ENCODE measurements at places on chromosomes 6 and 20.

DNA sequence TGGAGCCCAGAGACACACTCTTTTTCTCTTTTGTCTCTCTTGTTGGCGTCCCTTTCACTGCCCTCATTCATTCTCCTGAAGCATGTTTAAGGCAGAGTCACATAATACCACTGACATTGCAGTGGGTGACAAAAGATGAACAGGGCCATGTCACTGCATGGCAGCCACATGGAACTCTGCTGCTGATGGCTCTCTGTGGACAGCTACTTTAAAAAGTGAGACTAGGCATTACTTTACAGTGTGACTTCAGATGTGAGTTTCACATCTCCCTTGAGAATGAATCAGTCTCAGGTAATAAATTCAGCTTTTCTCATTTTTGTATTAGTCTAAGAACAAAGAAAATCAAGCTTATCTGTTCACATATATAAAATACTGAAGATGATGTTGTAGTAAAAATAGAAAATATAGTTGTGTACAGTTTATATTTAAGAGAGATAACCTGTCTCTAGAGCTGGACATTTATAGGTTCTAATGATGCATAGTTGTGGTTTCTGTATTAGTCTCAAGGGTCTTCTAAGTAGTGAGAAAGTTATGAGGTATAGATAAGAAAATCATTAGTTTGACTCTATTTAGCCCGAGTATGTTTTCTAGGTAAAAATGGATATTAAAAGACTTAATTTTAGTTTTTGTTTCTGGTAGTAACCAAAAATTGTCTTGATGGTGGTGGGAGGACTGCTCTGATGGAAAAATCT, 6.1 kb downstream of the MRS2 start:
- DNase-seq, result no peak

DNA sequence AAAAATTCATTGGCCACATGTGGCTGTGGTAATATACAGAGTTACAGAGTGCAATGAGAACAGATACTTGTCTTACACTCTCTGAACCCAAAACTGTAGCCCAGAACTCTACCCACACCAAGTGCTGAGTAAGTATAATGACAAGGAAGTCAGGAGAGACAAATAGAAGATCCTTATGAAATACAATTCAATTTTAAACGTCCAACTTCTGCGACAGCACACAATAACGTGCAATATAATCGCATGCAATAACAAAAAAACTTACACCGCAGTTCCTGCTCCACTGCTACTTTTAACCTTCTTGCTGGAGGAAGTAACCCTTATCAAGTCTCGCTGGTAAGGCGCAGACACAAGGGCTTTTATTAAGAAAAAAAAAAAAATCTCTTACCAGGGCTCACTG, 881 bp downstream of the SFT2D1 start:
- no peak for DNase-seq

- DNase-seq, result peak; percentile 73
These were observed 10.1 kb upstream of the CALHM6 start for GRCh38 chr6:116450769-116451740.

DNA sequence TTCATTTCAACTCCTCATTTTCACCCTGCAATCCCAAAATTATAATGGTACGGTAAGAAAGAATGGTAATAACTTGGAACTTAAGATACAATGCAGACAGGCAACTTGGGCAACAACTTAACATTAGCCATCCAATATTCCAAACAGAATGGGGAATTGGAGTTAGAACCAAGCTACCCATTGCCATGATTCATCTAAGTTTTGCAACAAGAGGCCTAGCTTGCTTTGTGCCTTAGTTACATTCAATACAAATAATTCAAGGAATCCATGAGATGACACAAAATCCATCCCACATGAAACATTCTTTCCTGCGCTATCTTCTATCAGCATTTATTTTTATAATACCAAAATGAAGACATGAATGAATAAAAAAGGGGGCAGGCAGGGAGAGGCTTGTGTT, 28.4 kb downstream of the DCDC2 start:
- DNase-seq, result no peak

- no peak for DNase-seq
These were observed 144.0 kb upstream of the SCGN start for GRCh38 chr6:25508051-25508450.

GRCh38 chr6:105483492-105483891, 80.6 kb upstream of the PREP start:
- DNase-seq, result no peak

DNA sequence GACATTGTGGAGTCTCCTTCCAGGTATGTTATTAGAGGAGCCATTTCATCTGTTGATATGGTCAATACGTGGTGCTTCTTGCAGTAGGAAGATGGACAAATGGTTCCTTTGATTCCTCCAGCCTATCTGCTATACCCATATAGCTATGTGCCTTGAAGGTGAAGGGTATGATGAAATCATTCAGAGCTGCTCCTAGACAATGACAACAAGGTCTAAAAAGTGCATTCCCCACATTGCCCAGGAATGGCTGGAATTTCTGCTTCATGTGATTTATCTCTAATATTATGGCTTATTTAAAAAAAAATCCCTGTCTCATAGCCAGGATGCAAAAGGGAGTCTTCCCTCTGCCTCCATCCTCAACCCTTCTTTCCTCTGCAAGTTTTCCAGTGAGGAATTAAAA, 14.1 kb downstream of the DAAM2 start:
- no peak for DNase-seq

DNA sequence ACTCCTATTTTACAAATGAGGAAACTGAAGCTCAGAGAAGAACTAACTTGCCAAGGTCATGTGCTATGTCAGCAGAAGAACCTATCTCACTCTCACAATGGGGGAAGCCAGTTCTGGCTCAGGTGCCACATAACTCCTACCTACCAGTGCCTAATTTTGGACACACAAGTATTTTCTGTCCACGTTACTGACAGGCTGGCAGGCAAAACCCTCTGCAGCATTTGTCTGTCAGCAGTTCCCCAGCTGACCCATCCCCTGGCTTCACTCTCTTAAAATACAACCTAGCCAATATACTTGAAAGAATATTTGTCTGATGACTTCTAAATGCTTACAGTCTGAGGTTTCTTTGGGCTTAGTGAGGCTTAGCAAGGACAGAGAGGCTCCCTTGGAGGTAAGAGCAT, 15.5 kb downstream of the GSS start:
- DNase-seq, result peak; percentile 92

- DNase-seq, result no peak
These were observed 77.9 kb upstream of the BMP5 start for GRCh38 chr6:55953335-55953734.

DNA sequence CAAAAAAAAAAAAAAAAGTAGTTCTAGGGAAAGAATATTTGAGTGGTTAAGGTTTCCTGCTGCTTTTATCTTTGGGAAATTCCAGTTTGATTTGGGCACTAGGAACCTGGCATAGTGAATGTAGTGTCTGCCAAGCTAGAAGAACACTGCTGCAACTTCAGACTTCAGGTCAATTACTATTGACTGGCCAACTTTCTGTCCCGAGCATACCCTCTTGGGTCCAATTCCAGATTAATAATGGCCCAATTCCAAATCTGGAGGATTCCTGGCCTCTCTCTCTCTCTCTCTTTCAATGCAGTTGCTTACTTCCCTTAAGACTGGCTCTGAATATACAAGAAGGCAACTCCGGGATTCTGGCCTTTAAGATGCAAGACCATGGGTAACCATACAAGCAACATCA, 74.9 kb downstream of the ANKEF1 start:
- no peak for DNase-seq

- DNase-seq, result no peak
These were observed 70.6 kb upstream of the KCNK16 start for GRCh38 chr6:39393075-39393474.

DNA sequence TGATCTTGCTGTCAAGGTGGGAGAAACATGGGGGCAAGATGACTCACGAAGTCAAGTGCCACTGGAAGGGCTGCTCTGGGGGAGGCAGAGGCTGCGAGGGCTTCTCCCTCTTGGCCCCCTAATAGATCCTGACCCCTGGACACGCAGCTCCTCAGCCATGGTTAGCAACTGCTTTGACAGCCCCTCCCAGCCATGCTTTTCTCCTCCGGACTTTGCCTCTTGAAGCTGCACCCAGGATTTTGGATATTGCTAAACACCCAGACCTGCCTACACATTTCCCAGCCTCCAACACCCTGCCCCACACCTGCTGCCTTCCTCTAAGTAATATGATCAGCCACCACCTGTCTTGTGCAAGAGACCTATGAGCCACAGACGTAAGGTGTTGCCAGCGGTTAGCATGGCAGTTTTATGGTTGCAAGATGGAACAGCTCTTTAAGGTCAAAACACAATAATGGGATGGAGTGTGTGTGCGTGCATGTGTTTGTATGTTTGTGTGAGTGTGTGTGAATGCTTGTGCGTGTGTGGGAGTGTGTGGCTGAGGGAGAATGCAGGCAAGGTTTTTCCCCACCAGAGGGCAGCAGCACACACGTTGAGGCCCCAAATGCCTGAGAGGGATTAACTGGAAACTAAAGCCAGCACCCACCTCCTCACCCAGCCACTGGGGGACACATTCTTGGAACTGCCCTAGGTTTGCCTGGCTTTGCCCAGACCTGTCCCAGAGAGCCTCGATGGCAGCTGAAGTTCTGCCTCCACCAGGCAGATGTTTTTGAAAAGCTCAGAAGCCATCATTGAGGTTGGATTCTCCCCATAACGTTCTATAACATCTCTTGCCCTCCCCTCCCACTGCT, 2.5 kb downstream of the IP6K3 start:
- DNase-seq, result peak; percentile 71

DNA sequence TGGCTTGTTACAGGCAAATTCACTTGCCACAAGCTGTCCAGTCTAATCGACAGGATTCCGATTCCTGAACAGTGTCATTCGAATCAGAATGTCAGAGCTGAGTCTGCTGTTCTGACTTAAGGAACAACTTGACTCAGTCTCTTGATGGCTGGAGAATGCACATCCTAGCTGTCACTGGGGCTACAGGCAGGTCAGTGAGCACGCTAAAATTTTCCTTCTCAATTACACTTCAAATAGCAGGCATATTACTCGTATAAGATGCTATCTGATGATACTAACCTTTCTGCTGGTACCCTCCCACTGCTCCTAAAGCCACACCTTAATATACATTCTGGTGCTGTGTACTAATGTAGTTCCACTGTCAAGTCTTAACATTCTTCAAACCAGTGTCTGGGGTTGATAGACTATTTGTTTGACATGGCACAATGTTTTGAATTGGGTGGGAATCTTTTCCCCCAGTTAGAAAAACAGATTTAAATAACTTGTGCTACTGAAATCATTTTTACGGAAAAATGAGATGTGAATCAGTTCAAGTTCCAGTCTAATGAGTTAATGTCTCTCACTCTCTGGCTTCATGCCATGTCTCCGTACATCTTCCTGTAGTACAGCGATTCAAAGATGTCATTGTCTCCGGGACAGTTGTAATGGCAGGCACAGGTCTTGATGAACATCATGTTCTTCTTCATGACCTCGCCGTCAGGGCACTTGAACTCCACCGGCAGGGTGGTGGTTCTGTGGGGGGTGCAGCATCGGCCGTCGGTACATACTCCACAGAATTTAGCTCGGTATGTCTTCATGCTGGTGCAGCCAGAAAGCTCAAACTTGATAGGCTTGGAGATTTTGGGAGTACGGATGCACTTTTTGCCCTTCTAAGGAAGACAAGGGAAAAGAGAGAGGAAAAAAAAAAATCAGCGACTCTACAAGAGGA, 2.2 kb downstream of the CCN2 start:
- no peak for DNase-seq

DNA sequence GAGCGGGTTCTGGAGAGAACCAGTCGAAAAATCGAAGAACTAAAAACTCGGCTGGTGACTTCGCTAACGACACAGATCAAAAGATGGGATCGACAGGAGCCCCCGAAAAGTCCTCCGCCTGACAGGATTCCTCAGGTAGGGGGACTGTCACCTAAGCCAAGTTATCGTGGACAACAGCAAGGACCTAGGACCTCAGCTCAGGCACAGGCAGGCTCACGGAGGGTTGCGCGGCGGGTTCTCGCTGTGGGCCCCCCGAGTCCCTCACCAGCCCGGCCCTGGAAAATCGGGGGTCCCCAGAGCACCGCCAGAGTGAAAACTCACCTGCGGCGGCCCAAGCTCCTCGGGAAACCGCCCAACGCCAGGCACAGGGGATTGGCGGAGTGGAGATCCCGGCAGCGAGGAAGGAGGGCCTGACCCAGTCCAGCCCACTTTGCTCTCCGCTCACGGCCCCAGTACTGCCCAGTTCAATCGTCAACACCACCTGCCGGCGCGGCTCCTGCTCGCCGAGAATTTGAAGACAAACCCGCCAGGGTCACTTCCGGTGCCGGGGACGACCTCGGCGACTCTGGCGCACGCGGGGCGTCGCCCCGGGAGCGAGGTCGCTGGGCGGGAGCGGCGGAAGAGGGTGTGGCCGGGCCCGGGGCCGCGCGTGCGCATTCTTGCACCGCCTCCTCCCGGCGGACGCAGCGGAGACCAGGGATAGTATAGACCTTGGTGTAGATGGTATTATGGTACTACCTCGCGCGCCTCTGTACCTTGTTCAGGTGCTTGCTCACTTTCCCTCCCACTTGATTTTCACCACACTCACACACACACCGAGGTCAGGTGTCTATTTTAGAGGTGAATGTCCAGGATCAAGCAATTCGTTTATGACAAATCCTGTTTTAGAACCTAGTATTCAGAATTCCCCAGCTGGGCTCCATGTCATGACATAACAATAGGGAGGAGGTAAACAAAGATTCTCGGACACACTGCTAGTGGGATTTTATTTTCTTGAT, at the start of gene KATNA1:
Gene KATNA1, minus strand, starts transcription at position 567 of the 998 bp plus-strand sequence. CDS start 10,167 bp downstream, outside the sequence.
- peak; percentile 92 for DNase-seq

GRCh38 chr20:44143936-44144335, 43.1 kb downstream of the JPH2 start:
- no peak for DNase-seq

DNA sequence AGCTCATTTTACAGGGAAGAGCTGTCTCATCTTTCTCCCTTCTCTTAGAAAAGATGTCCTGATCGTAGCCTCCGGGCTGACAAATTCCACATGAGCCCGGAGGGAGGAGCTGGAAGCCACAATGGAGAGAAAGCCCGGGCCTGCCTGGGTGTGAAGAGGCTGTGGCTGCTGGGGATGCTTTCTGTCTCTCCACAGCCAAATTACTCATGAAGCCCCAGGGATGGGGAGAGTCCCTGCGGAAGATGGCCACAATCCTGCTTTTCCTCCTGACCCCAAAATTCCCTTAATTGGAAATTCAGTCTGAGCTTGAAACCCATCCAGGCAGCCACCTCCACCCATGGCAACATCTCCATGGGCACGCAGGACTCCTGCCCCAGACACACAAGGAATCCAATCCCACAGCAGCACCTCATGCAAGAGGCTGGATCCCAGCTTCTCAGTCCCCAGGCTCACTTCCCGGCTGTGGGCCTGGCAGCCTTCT, 32.4 kb downstream of the JPH2 start:
- DNase-seq, result no peak

Measured in RPMI8226 (cell line).